ENCODE measurements at places on chromosomes 11 and 22.
A peak's percentile ranks its signal among the peaks of the same experiment; 100 is the strongest.

GRCh38 chr11:71140206-71140919, 112.0 kb downstream of the SHANK2 start:
- DNase-seq: no peak

GRCh38 chr11:87722756-87723565, 452.3 kb downstream of the RAB38 start:
- DNase-seq: peak; percentile 2

GRCh38 chr22:22558972-22559603, at the start of gene PRAME:
Gene PRAME, minus strand, starts transcription at chr22:22559265. Its CDS starts 2,433 bp downstream, at chr22:22556832.
- peak; percentile 92 for DNase-seq

DNA sequence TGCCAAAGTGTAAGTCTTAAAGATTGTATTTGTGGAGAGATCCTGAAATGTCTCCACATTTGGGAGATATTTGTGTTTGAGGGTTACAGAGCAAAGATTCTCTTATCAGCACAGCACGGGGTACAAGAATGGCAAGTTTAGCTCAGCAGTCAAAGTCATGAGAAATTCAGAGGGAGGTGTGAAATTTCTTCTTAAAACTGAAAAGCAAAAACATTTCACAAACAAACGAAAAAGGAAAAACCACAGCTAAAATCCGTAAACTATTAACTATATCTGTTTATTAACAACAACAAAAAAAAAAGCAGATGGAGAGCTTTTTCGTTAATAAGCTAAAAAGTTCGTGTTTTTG, 40.9 kb upstream of the ETS1 start:
- no peak for DNase-seq

- DNase-seq: no peak
Measured at GRCh38 chr11:116371146-116371545, 401.6 kb downstream of the BUD13 start.

- DNase-seq: no peak
Measured at GRCh38 chr11:2577991-2578928, 121.5 kb downstream of the KCNQ1OT1 start.

GRCh38 chr11:134513585-134514120, 101.6 kb upstream of the B3GAT1 start:
- no peak for DNase-seq

DNA sequence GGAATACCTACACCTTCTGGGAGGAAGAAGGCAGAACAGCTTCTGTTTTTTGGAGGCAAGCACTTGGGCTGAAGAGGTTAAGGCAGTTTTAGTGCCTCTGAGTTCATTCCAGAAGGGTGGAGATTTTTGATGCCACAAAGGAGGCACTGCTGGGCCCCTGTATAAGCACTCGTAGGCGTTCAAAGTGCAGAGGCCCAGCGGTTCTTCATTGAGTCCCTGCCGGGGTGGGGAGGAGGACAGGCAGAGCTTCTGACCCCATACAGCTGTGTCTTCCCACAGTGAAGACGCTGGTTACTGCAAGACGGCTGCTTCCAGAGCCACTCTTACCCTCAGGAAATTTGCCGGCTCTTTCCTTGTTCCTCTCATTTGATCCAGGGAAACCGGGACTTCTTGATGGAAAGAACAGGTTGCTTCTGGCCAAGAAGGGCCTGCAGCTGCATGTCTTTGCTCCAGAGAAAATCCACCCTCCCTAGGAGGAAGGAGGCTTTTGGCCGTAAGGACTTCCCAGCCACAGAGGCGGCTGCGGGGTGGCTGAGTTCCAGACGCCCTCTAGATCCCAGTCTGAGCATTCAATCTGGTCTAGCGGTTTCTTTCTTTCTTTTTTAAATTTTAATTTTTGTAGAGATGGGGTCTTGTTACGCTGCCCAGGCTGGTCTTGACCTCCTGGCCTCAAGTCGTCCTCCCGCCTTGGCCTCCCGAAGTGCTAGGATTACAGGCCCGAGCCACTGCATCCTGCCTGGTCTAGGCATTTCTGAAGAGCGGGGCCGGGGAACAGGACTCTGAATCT, 9.4 kb downstream of the ADAMTS15 start:
- no peak for DNase-seq

DNA sequence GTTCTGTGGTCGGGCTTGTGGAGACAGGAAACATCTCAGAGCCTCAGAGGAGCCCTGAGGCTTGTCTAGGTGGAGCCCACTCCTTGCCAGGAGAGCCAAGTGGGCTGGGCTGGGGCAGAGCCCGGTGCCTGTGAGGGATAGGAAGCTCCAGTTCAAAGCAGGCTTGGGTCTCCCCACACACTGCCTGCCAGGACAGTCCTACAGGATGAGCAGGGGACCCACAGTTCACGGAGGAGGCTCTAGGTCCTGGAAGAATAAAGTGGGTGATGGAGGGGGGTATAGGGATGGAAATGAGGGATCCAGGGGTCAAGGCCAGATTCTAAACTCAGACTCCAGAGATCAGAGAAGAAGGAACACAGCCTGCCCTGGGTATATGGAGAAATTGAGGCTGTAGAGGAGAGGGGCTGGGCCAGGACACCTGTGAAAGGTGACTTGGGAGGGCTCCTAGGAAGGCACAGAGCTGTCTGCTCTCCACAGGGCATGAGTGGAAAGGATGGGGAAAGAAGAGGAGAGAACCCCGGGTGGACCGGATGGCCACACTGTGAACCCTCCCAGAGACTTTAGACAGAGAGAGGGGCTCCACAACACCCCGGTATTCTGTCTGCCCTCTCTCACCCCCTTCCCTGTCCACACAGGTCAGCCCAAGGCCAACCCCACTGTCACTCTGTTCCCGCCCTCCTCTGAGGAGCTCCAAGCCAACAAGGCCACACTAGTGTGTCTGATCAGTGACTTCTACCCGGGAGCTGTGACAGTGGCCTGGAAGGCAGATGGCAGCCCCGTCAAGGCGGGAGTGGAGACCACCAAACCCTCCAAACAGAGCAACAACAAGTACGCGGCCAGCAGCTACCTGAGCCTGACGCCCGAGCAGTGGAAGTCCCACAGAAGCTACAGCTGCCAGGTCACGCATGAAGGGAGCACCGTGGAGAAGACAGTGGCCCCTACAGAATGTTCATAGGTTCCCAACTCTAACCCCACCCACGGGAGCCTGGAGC, 7.4 kb downstream of the IGLL5 start:
- DNase-seq: no peak

- no peak for DNase-seq
Measured at GRCh38 chr11:71097506-71098240, 154.7 kb downstream of the SHANK2 start.

DNA sequence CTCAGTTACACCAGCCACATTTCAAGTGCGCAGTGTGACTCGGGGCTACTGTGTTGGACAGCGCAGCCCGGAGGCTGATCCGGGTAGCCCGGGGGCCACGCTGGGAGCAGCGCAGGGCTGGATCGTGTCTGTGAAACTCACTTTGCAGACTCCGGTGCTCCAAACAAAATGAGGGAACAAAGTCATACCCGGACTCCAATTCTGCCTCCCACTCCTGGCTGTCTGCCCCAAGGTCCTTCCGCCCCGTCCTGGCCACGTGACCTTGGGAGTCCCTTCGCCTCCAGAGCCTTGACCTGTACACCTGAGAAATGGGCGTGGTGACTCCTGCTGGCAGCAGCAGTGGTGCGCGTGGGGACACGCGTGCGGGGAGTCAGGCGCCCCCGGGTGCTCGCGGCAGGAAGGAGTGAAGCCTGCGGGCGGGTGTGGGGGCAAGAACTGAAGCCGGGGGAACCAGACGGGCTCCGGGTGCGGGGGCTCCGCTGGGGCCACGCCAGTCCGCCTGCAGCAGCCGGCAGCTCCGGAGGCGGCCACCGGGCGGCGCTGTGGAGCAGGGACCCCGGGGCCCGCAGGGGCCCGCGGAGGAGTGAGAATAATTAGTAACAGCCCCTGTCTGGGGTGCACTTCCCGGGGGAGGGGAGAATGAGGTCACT, 42.4 kb downstream of the KCNJ4 start:
- peak; percentile 77 for DNase-seq

DNA sequence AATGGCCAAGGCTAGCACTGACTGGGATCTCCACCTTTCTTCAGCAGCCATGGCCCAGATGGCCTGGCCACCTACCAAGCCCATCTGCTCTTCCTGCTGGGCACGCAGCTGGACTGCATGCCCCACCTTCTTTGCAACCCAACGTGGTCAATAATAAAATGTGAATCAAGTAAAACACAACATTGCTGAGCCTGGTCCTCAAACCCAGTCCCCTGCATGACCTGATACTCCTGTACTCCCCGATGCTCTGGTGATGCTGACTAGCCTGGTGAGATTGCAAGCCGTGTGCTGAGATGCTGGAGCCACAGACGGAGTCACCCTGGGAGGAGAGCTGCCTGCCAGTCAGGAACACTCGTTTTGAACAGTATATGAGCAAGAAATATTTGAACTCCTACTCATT, 34.0 kb downstream of the PARVG start:
- DNase-seq: no peak

GRCh38 chr11:117005758-117006157, 92.5 kb downstream of the SIK3 start:
- DNase-seq: no peak

- DNase-seq: no peak
Measured at GRCh38 chr11:86294026-86294425, 8.0 kb upstream of the HIKESHI start.

GRCh38 chr11:76337923-76338322, 43.0 kb downstream of the THAP12 start:
- no peak for DNase-seq

- no peak for DNase-seq
Measured at GRCh38 chr11:107468596-107468995, 11.0 kb upstream of the CWF19L2 start.

- DNase-seq: no peak
Measured at GRCh38 chr11:64711138-64711955, 11.7 kb downstream of the NRXN2 start.

- no peak for DNase-seq
Measured at GRCh38 chr22:32607086-32607485, 132.5 kb downstream of the FBXO7 start.

DNA sequence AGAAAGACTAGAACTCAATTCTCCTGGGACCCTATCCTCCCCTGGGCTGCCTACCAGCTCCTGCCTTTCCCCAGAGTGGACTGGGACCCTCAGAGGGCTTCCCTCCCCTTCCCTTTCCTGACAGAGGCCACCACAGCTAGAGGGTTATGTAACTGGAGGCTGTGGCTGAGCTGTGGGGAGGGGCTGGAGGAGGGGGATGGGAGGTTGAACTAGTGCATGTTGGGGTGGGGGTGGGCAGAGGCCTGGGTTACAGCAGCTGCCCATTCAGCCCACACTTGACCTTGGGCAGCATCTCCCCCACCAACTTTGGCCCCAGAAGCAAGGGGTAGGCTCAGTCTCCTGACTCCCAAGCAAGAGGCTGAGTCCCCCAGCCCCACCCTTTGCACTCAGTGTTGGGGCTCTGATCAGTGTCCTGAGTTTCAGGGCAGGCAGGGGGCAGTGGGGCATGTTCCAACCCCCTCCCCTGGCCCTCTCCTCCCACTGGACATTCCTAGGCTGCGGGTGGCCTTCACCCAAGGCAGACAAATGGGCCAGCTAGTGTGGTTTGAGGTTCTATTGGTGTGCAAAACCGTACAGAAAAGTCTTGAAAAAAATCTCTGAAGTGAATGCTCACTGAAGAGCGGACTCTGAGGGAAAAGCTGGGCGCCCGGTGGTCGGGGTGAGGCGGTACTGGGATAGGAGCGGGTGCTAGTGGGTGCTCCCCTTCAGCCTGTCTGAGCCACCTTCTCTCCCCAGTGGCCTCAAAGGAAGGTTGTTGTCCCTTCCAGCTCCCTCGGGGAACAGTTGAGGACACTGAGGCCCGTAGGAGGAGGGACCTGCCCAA, 3.8 kb downstream of the KCNC1 start:
- no peak for DNase-seq

Data from GM19239 (cell line).